NCI-H1930 (cell line): ENCODE measurements at places on chromosomes 5 and 9.

DNA sequence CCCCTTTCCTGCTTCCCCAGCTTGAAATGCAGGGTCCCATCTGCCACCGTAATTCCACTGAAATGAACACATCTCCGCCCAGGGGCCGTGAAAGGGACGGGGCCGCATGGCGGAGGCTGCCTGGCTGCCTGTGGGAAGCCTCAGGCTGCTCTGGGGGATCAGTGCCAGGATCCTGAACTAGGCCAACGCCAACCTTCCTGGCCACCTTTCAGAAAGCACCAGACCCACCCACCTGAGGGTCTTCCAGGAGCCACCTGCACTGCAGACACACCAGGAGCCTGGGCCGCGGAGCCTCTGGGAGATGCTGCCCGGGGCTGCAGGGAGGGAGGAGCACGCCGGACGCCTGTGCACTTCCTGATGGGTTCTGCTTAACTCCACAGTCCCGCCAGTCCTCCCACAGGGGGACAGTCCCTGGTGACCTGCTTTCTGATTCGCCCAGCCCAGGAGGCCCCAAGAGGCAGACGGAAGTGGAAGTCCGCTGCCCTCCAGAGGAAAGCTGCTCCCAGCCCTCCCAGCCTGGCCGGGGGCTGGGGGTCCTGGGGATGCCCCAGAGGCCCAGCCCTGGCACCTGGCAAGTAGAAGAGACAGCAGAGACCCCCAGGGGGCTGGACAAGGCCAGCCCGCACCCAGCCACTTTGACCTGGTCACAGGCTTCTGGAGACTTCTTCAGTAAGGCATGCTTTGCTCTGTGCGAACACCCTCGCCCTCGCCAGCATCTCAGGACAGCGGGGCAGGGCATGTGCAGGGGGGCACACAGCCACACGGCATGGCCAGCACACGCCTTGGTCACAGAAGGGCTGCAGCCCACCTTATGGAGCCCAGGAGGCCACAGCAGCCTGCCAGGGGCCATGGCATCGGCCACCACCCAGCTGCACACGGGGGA is at the start of gene CARD9:
Gene CARD9, minus strand, starts transcription at position 370 of the 883 bp plus-strand sequence. CDS start 1,591 bp downstream, outside the sequence.
- no peak for DNase-seq

GRCh38 chr5:142827934-142828576 is 57.9 kb downstream of the ARHGAP26 start:
- DNase-seq, result no peak

DNA sequence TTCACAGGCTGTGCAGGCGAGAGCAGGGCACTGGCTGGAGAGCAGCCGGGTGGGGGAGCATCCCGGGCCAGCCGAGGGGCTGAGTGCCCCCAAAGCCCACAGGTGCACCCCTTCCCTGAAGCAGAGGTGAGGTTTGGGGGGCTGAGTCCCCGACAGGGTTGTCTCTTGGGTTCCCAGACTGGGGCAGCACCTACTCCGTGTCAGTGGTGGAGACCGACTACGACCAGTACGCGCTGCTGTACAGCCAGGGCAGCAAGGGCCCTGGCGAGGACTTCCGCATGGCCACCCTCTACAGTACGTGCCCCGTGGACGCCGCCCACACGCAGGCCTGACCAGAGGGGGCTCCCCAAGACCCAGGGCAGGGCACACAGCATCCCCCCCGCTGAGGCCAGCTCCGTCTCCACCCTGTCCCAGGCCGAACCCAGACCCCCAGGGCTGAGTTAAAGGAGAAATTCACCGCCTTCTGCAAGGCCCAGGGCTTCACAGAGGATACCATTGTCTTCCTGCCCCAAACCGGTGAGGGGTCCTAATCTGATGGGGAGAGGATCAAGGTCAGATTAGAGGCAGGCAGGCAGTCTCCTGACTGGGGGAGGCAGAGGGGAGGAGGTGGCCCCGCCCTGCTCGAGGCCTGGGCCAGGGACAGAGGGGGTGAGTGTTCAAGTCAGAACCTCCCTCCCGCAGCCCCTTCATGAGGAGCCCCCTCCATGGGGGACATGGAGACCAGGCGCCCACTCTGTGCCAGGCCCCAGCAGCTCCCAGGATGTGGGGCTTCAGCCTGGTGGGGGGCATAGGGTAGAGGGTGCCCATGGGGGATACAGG is 2.7 kb downstream of the PTGDS start:
- DNase-seq, result no peak

- no peak for DNase-seq
Measured at GRCh38 chr9:112535811-112536210, 49.2 kb downstream of the KIAA1958 start.

DNA sequence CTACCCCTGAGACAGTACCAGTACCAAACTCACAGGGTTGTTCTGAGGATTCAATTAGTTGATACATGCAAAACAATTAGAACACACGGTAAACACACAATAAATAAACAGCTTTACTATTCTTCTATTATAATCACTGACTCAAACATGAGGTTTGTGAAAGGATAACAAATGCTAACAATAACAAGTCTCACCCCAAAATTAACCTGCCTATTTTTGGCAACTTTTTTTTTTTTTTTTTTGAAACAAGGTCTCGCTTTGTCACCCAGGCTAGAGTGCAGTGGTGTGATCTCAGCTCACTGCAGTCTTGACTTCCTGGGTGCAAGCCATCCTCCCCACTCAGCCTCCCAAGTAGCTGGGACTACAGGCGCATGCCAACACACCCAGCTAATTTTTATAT is 6.5 kb downstream of the ECPAS start:
- DNase-seq, result no peak

GRCh38 chr9:135344915-135345500 is 134.6 kb upstream of the PPP1R26 start:
- no peak for DNase-seq

DNA sequence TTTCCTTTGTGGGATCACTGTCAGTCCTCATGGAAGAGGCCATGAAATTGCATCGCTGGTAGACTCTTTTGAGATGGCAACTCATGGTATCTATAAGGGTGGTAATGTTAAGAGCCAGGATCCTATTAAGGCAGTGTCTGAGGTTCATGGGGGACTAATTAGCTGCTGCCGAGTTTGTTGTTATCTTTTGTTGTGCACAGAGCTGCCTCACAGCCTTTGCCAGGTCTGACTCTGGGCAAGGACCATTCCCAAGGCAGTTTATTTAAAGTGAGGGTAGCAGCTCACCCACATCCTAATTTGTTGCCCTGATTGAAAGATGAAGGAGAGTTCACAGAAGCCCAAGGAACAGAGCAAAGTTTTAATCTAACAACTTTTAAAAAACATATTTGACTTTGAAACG is 7.9 kb downstream of the SMARCA2 start:
- DNase-seq, result no peak

- no peak for DNase-seq
Measured at GRCh38 chr9:127225801-127226625, 38.6 kb upstream of the GARNL3 start.
